ENCODE measurements at places on chromosomes 4 and X. TPM values are rescaled to one million over a fixed set of nuclear protein-coding genes. Genes with fewer than 3 reads are reported as not detected.

The DIAPH2 gene
- 6.8 TPM for polyA plus RNA-seq

GRCh38 chrX:66728818-66729271 lies 90.0 kb upstream of the EDA2R start:
- DNase-seq = peak; percentile 27

DNA sequence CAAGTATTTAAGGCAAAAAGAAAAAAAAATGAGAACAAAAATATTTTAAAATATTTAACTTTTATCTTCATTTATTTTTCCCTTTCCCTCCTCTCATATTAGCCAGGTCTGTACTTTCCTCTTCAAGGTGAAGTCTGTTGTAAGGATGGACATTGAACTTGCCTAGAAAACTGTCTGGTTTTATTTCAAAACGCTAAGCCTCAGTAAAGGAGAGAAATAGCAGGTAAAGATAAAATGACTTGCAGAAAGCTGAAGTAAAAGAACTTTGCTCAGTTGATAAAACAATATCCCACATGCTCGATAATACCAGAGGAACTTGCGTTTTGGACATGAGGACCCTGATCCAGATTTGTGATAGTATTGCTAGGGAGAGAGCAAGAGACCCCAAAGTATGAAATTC lies 28.6 kb upstream of the METAP1 start:
- no peak for DNase-seq

DNA sequence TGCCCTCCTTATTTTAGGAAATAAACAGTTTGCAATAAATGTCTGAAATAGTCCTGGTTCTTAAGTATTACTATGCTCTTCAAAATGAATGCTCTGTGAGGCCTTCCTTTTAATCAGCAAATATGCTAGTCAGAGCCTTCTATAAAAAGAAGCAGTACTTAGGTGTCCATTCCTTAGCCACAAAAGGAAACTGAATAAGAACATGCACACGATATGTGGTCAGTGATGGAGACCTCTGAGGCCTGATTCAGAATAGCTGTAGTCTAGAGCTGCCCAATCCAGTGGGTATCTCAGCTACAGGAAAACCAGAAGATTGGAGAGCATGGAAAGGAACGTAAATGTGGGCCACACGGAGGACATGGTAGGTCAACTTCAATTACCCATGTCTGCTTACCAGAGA lies 141.8 kb downstream of the RASL11B start:
- DNase-seq = no peak

DNA sequence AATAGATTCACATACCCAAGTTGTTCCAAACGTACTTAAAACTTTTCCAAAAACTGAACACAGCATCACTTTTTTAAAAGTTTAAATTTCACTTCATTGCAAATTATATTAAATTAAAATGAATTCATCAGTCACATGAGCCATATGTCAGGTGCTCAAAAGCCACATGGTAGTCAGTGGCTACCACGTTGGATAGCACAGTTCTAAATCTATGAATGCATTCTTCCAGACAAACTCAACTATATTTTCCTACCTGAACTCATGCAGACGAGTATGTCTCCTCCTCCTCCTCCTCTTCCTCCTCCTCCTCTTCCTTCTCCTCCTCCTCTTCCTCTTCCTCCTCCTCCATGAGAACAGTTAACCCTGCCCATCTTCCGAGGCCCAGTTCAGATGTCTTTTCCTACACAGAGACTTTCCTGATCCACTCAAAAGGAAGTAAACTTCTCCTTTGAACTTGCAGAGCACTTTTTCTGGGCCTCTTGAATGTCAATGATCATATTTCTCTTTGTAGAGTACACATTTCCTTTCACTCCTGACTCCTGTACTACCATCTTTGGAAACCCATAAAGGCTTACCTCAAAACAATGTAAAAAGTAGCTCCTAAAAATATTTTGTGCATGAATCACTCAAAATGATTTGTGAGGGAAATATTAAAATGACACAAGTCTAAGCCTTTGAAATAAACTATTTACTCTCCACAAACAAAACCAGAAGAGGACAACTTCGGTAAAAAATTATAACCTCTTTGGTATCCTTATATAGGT lies 172.6 kb downstream of the AMELX start:
- DNase-seq = no peak

Measured in AG04450 (cell line).